Fibroblast of the aortic adventitia (primary cell): ENCODE measurements at places on chromosomes 1 and 21.

DNA sequence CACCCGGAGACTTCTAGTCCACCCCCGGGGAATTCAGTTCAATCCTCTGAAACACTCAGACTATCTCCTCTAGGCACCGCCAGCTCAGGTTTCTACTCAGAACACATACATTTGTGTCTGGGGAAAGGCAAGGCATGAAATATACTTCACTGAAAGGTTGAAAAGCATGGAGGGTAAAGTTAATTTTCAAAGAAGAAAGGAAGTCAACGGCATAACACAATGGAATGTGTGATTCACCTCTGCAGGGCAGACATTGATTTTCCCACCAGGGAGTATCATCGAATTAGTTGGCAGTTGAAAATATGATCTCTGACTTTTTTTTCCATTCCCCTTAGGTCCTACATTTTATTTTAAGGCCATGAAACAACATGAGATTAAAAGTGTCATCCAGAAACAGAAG is 669.4 kb downstream of the SMYD3 start:
- peak; percentile 66 for DNase-seq

DNA sequence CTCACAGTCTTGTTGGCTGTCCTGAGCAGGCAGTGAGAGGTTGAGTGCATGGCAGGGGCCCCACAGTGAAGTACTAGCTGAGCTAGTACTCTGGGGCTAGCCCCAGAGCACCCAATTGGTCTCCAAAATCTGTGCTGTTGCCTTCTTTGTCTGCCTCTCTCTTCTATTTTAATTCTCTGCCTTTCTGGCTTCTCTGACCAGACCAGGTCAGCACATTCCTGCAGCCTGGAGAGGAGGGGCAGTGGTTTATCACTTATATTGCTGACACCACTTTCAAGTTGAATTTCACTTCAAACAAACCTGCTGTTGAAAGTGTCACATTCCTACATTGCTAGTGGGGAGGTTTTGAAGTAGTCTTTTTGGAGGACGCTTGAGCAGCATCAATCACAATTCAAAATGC is 628.7 kb downstream of the PTPRU start:
- no peak for DNase-seq

DNA sequence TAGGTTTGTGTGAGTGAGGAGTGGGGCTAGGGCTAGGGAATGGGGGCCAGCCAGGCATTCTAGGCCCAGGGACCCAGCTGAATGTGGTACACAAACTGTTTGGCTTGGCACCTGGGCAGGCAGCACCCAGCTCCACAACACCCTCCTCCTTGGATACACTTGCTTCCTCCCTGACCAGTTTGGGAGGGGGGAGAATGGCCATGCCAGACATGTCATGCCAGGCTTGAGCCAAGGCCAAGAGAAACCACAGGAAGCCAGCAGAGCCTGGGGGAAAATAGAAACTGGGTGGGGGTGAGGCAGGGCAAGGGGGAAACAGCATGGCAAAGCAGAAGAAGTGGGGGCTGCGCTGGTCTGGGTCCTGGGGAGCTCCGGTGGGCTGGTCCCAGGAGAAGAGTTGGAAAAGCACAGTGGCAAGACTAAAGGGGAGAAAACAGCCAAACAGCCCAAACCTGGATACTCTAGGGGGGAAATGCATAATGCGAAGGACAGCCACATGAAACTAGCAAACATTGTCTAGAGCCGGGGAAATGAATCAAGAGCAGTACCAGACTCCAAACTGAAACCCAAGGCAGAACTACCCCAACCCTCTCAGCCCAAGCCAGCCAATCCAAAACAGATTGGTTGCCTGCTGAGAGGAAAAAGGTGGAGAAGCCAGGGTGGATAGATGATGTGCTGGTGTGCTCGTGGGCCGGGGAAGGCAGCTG is 47.9 kb downstream of the LGR6 start:
- DNase-seq = no peak

- no peak for DNase-seq
Observed at GRCh38 chr1:162217706-162218105, 148.2 kb downstream of the NOS1AP start.

DNA sequence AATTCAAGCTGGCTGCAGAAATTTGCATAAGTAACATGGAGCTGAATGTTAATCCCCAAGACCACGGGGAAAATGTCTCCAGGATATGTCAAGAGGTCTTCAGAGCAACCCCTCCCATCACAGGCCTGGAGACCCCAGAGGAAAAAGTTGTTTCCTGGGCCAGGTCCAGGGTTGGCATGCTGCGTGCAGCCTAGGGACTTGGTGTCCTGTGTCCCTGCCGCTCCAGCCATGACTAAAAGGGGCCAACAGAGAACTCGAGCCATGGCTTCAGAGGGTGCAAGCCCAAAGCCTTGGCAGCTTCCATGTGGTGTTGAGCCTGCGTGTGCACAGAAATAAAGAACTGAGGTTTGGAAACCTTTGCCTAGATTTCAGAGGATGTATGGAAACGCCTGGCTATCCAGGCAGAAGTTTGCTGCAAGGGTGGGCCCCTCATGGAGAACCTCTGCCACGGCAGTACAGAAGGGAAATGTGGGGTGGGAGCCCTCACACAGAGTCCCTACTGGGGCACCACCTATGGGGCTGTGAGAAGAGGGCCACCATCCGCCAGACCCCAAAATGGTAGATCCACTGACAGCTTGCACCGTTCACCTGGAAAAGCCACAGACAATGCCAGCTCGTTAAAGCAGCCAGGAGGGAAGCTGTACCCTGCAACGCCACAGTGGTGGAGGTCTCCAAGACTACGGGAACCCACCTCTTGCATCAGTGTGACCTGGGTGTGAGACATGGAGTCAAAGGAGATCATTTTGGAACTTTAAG is 222.9 kb downstream of the COP1 start:
- DNase-seq = no peak

DNA sequence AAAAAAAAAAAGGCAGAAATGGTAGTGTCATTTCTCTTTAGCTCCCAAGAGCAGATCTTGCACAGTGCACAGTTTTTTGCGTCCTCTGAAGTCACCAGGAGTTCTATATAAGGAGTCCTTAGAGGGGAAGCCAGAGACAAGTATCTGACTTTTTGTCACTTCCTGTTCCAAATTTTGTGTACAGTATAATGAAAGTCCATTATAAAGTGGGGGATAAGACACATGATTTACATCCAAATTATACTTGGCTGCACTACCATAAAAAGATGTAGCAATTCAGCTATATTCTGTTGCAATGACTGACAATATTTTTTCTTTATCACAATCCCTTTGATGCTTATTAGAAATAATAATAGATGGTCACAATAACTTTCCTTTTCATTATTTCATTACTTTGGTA is 1276.9 kb upstream of the ADGRL2 start:
- DNase-seq = no peak

DNA sequence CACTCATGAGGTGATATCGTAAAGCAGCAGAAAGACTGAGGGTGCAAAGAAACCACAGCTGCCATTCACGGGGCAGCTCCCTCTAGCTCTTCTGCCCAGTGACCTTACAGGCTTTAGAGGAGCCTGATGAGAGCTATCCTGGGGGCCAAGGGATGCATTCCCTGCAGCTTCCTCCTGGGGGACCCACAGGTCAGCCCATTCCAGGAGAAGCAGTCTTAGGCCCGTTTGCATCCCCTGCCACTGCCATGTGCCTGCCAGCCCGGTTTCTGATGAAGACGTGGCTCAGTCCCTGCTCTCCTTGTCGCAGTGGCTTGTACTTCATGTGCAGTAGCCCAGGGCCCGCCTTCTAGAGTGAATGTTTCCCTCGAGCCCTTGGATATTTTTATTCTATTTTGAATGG is 22.8 kb downstream of the ATP5PO start:
- DNase-seq = no peak

- DNase-seq = no peak
Observed at GRCh38 chr1:197595304-197595904, 179.9 kb downstream of the DENND1B start.

DNA sequence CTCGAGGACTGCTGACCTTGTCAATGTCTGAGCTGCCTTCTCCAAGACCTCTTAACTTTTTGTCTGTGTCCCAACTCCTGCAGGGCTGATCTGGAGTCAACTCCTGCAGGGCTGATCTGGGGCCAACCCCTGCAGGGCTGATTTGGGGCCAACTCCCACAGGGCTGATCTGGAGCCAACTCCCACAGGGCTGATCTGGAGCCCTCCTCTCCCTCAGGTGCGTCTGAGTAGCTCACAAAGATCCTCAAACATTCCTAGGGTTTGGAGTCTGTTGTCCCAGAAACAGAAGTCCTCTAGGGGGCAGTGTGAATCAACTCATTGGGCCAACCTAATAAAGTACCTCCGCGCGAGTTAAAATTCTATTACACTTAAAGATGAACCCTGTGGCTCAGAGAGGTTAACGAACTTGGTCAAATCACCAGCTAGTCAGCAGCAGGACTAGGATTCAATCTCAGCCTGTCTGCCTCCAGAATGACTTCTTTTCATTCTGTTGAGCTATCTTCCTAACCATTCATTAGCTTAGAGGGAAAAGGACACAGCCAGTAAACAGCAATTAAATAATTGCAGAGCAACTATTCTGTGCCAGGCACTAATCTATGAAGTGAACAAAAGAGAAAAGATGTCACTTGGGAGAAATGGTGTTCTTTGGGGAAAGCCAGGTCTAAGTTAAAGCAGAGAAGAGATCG is 17.2 kb upstream of the RLF start:
- DNase-seq = peak; percentile 79

DNA sequence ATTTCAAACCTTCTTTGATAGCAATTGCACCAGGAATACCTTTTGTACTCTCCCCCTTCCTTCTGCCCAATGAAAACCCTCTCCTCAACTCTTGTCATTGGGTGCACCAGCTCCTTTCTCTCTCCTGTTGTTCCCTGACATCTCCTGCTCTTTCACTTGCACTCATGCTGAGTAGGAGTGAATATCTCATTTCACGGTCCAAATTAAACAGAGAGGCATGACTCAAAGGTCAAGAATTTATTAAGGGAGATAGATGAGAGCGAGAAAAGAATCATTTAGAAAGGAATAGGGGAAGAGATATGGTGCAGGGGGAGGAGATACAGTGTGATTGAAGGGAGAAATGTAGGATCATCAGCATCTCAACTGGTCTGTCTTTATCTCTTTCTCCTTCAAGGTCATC is 22.1 kb downstream of the AIM2 start:
- DNase-seq = peak; percentile 21

GRCh38 chr21:36509973-36510664 is 30.2 kb upstream of the CLDN14 start:
- DNase-seq = no peak

DNA sequence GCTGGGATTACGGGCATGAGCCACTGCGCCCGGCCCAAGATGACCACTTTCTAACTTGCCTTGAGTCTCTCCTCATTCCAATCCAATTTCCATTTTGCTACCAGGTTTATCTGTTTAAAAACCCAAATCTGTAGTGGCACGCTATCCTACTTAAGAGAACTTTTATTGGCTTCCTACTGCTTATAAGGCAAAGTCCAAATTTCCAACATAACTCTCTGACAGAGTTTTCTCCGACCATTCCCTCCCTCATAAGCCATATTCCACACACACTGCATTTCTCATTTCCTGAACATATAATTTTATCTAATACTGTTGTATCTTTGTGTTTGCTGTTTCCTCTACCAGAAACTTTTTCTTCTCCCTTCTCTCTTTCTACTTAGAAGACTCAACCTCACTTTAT is 15.3 kb downstream of the SF3A3 start:
- DNase-seq = no peak

DNA sequence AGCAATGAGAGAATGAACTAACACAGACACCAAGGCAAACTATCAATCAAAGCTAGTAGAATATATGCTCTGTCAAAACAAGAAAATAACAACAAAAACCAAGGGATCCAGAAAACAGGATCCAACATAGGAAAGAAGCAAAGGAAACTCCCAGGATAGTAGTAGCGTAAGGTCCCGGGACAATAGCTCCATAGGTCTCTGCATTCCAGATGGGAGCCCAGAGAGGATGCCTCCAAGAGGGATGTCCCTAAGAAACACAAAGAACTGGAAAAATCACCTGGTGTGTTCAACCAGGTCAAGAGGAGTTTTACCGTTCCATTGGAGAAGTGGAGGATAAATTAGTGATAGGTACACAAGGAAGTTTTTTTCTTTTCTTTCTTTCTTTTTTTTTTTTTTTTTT is 5.7 kb upstream of the FAM43B start:
- DNase-seq = no peak

DNA sequence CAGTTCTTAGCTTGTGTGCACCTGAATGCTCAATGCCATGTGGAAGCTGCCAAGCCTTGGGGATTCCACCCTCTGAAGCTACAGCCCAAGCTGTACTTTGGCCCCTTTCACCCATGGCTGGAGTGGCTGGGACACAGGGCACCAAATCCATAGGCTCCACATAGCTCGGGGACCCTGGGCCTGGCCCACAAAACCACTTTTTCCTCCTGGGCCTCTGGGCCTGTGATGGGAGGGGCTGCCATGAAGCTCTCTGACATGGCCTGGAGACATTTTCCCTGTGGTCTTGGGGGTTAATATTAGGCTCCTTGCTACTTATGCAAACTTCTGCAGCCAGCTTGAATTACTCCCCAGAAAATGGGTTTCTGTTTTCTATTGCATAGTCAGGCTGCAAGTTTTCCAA is 579.9 kb downstream of the MATN1 start:
- DNase-seq = no peak

DNA sequence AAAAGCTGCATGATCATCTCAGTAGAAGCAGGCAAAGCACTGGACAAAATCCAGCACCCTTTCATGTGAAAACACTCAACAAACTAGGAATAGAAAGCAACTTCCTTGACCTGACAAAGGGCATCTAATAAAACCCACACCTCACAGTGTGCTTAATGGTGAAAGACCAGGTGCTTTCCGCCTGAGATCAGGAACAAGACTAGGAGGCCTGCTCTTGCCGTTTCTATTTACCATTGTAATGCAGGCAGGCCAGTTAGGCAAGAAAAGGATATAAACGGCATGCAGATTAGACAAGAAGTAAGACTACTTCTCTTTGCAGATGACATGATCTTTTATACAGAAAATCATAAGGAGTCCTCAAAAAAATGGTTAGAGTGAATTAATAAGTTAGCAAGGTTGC is 37.2 kb downstream of the SLC37A1 start:
- no peak for DNase-seq

- DNase-seq = no peak
Observed at GRCh38 chr1:208924928-208925327, 658.6 kb upstream of the CAMK1G start.

DNA sequence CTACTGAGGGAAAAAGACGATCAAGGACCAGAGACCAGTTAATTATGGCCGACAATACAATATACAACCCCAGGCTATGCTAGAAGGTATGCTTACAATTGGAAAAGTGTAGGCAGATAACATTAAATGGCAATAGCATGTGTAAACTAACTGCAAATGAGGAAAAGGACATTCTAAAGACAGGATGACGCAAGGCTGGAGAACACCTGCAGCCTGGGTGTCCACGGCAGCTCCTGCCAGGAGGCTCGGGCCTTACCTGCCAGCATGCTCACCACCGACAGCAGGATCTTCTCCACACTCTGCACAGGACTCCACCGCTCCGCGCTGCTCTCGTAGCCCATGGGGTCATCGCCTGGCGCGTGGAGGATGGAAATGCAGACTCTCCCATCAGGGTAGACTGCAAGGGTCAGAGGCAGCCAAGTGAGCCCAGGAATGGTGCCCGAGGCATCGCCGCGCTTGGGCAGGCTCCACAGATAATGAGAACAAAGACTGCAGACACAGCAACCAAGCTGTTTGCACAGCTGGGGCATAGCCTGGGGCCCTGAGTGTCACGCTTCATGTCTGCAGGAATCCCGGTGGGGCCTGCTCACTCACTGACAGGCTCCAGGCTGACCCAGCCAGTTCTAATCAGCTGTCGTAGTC is 28.2 kb downstream of the UBE2G2 start:
- DNase-seq = no peak
